Osteocyte (in vitro differentiated cells): ENCODE measurements at places on chromosomes 3 and 15. TPM values are rescaled to one million over a fixed set of nuclear protein-coding genes. Genes with fewer than 3 reads are reported as not detected.

GRCh38 chr3:141368925-141369794 is 856 bp downstream of the ZBTB38 start:
- H3K36me3 ChIP-seq = no peaks in the 10 kb centered on the region
- H3K27me3 ChIP-seq = no peaks in the 10 kb centered on the region
- no peak for DNase-seq
- peak overlapping the region; percentile 64 for H3K4me3 ChIP-seq
- H3K4me1 ChIP-seq = peaks cover 56% of the 10 kb centered on the region

DNA sequence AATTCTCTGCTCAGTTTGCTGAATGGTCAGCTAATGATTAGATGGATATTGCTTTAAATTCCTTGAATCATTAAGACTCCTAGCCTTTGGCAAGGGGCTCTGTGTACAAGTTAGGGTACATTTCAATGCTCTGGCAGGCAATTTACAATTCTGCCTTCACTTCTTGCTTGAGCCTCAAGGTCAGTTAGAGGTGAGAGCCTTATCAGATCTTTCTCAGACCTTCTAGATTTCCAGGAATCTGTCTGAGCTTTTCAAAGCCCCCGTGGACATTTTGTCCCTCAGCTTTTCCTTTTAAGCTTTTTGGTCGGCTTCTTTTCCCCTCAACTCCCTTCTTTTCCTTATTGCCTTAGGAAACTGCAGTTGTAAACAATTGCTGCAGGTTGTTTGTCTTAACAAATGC is 34.7 kb downstream of the TGM4 start:
- no peak overlapping the region for H3K4me3 ChIP-seq
- DNase-seq = no peak
- no peaks in the 10 kb centered on the region for H3K27me3 ChIP-seq
- H3K4me1 ChIP-seq = peaks cover 16% of the 10 kb centered on the region

GRCh38 chr3:79517766-79518413 is 249.9 kb downstream of the ROBO1 start:
- no peak overlapping the region for H3K27ac ChIP-seq
- H3K4me3 ChIP-seq = no peak overlapping the region
- peaks cover 16% of the 10 kb centered on the region for H3K4me1 ChIP-seq
- H3K27me3 ChIP-seq = peaks cover 3% of the 10 kb centered on the region
- H3K36me3 ChIP-seq = no peaks in the 10 kb centered on the region
- DNase-seq = no peak

The SI gene
- not detected in 2 replicates for total RNA-seq

DNA sequence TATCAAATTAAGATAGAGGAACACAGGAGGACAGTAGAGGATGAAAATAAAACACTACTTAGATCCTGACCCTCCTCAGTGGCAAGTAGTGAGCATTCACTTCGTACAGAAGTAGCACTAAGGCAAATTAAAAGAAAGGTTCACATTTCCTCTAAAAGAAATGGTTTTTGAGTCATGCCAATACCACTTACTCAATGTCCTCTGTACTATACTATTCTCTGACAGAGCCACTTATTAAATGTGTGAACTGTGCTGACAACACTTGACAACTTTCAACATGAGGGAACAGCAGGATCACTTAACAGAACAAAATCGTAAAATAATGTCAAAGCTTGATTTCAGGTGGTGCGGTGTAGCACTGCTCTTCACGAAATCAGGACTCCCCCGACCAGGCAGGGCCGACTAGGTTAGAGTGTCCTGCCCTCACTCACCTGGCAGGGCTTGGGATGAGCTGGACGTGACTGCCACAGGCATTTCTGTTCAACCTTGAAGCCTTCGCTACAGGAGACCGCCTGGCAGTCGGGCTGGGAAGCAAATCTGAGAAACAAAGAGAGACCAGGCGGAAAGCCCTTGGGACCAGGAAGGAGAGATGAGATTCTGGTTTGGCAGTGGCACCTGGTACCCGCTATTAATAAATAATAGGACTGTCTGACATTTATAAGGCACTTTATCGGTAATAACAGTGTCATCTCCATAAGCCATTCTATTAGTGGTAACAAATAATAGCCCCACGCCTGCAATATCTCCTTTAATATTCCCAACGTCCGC is 611 bp upstream of the SLC27A2 start:
- no peak overlapping the region for H3K27ac ChIP-seq
- DNase-seq = no peak
- peaks cover 9% of the 10 kb centered on the region for H3K4me1 ChIP-seq
- H3K27me3 ChIP-seq = peaks cover 72% of the 10 kb centered on the region

The SLMAP gene
- 69.8 and 71.5 TPM in 2 replicates for total RNA-seq

DNA sequence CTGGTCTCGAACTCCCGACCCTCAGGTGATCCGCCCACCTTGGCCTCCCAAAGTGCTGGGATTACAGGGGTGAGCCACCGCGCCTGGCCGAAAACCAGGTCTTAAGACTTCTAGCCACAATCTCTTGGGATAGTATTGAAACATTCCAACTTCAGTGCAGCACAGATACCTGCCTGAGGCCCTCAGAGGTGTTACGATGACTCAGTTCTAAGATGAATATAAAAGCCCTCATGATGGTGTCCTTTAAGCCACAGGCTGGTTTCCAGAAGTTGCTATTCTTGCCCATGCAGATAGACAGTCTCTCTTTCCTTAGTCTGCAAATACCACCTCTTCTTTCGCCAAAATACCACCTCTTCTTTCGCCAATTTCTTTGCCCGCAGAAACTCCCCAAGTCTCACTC is 69.0 kb downstream of the RARB start:
- peaks cover 4% of the 10 kb centered on the region for H3K36me3 ChIP-seq
- no peak overlapping the region for H3K27ac ChIP-seq
- no peaks in the 10 kb centered on the region for H3K27me3 ChIP-seq
- peaks cover 57% of the 10 kb centered on the region for H3K4me1 ChIP-seq

- H3K4me3 ChIP-seq = no peak overlapping the region
- no peaks in the 10 kb centered on the region for H3K4me1 ChIP-seq
- no peaks in the 10 kb centered on the region for H3K36me3 ChIP-seq
- H3K27ac ChIP-seq = no peak overlapping the region
- H3K27me3 ChIP-seq = no peaks in the 10 kb centered on the region
- no peak for DNase-seq
Observed at GRCh38 chr3:188099907-188100306, 54.0 kb upstream of the LPP start.

- no peaks in the 10 kb centered on the region for H3K36me3 ChIP-seq
- no peak overlapping the region for H3K4me3 ChIP-seq
- H3K27ac ChIP-seq = peak overlapping the region; percentile 64
- H3K4me1 ChIP-seq = peaks cover 20% of the 10 kb centered on the region
Observed at GRCh38 chr3:55169608-55170072, 241.8 kb upstream of the LRTM1 start.

The LSAMP gene
- total RNA-seq = 3.9 and 4.4 TPM in 2 replicates

- peaks cover 4% of the 10 kb centered on the region for H3K27me3 ChIP-seq
- no peaks in the 10 kb centered on the region for H3K36me3 ChIP-seq
- no peak for DNase-seq
Observed at GRCh38 chr3:161449785-161450184, 46.8 kb upstream of the OTOL1 start.

The IGSF11 gene
- not detected in 2 replicates for total RNA-seq

The GOLGA8J gene
- total RNA-seq = 0.34 TPM in 1 of 2 replicates, not detected in the other

DNA sequence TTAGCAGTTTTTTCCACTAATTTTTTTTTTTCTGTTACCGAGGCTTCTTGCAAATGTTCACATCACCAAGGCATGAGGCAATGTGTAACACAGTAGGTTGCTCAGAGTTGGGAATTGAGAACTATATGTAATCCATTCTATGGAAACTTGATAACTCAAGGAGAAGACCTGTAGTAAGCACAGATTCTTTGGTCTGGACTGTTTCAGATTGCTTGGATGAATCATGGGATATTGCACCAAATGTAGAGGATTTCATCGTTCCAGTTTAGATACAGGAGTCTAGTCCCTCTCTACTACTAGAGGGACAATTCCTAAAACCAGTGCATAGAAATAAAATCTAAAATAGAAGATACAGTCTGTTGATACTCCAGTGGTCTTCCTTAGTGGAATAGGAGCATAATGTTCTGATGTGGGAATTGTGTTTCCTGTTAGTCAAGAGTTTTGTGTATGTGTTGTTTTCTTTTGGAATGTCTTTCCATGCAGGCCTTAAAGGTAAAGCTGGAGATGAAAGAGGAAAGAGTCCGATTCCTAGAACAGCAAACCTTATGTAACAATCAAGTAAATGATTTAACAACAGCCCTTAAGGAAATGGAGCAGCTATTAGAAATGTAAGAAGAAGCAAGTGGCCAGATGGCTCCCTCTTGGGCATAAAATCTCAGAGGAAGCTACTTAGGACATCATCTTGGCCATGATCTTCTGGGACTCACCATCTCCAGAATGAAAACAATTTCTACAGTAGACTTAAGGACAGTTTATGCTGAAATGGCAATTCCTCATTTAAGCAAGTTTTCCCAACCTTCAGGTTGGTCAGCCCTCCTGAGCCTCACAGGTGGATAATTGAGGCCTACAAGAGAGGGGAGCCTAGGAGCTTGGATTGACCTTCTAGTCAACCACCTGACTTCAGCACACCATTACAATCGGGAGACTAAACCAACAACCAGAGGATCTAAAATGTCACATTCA is 10.7 kb downstream of the KNSTRN start:
- H3K27me3 ChIP-seq = no peaks in the 10 kb centered on the region
- DNase-seq = no peak
- H3K27ac ChIP-seq = no peak overlapping the region
- H3K4me1 ChIP-seq = no peaks in the 10 kb centered on the region
- no peak overlapping the region for H3K4me3 ChIP-seq
- H3K36me3 ChIP-seq = peaks cover 36% of the 10 kb centered on the region

DNA sequence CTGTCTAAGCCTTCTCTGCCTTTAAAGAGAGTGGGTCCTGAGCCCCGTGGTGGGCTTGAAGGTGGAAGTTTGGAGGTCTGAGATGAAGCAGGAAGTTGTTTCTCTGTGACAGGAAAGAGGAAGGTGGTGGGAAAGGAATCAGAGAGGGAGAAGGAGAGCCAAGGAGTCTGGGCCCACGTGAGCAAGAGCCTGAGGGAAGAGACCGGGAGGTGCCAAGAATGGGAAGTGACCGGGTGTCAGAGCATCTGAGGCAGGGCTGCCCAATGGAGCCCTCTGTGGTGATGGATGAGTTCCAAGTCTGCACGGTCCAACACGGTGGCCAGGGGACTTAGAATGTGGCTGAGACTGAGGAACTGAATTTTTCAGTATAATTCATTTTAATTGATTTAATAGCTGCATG is 24.6 kb downstream of the ALDH1L1 start:
- no peaks in the 10 kb centered on the region for H3K4me1 ChIP-seq
- no peaks in the 10 kb centered on the region for H3K27me3 ChIP-seq
- no peak overlapping the region for H3K4me3 ChIP-seq
- no peaks in the 10 kb centered on the region for H3K36me3 ChIP-seq
- no peak for DNase-seq

DNA sequence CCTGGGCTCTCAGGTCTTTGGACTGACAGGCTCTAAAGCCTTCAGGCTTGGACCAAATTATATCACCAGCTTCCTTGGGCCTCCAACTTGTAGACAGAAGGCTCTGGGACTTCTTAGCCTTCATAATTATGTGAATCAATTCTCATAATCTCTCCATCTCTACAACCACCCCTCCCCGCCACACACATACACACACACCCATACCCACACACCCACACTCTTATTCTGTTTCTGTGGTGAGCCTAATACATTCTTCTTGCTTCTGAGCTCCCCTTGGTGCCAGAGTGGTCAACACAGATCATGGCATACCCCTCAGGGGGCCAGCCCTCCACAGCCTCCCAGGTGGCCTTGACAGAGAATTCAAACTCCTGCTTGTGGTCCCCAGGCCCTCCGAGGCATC is 5.6 kb upstream of the NUP210 start:
- H3K27ac ChIP-seq = no peak overlapping the region
- no peaks in the 10 kb centered on the region for H3K36me3 ChIP-seq
- H3K4me3 ChIP-seq = no peak overlapping the region
- H3K4me1 ChIP-seq = no peaks in the 10 kb centered on the region
- no peak for DNase-seq

DNA sequence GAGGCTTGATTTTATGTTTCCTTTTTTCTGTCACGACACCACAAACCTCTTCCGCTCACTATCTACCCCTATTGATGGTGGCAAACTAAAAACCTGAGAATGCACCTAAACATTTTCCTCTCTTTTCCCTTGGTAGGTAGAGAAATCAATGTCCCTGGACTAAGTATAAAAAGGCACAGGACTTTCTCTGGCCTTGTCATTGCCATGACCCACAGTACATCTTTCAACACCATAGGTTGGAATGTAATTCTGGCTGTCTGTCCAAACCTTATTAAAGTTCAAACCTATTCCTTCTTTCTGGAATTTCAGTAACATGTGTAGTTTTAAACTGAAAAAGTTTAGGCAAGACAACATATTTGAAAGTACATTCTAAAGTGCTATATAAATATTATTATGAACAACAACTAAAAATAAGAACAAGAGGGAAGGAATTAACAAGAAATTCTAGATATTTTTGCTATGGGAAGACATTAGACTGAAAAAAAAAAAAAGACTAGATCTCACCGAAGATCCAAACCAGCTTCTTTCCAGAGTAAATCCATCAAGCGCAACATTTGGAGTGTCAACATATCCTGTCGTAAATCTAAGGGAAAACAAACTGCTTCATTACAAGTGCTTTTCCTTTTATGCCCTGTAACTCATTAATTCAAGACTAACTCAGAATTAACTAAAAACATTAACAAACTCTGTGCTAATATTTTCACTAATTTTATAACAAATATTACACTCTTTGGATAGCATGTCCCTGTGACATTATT is 73.1 kb downstream of the FAIM start:
- H3K4me1 ChIP-seq = peaks cover 11% of the 10 kb centered on the region
- H3K36me3 ChIP-seq = peaks cover 9% of the 10 kb centered on the region
- no peaks in the 10 kb centered on the region for H3K27me3 ChIP-seq
- no peak overlapping the region for H3K27ac ChIP-seq
- H3K4me3 ChIP-seq = no peak overlapping the region

- H3K4me3 ChIP-seq = no peak overlapping the region
- DNase-seq = no peak
- no peaks in the 10 kb centered on the region for H3K27me3 ChIP-seq
- peaks cover 30% of the 10 kb centered on the region for H3K4me1 ChIP-seq
- H3K36me3 ChIP-seq = no peaks in the 10 kb centered on the region
Observed at GRCh38 chr3:56926243-56926946, 124.6 kb upstream of the ARHGEF3 start.

GRCh38 chr3:122458992-122459391 is 43.1 kb upstream of the WDR5B start:
- peaks cover 37% of the 10 kb centered on the region for H3K36me3 ChIP-seq
- no peaks in the 10 kb centered on the region for H3K27me3 ChIP-seq
- no peaks in the 10 kb centered on the region for H3K4me1 ChIP-seq
- no peak overlapping the region for H3K4me3 ChIP-seq
- no peak for DNase-seq
- H3K27ac ChIP-seq = peak overlapping the region; percentile 48

The PIGZ gene
- 7.9 and 9.5 TPM in 2 replicates for total RNA-seq

GRCh38 chr3:170695486-170696064 is 109.7 kb upstream of the SLC7A14 start:
- no peak overlapping the region for H3K27ac ChIP-seq
- H3K4me3 ChIP-seq = no peak overlapping the region
- no peaks in the 10 kb centered on the region for H3K27me3 ChIP-seq
- no peaks in the 10 kb centered on the region for H3K36me3 ChIP-seq
- peaks cover 11% of the 10 kb centered on the region for H3K4me1 ChIP-seq

The GCNT3 gene
- 0.40 and 0.76 TPM in 2 replicates for total RNA-seq

The CHST14 gene
- total RNA-seq = 46.4 and 48.8 TPM in 2 replicates

The TRH gene
- total RNA-seq = not detected in 2 replicates

The HTR3E gene
- total RNA-seq = not detected in 2 replicates

The LYSMD2 gene
- 1.8 and 2.7 TPM in 2 replicates for total RNA-seq
